ENCODE measurements at places on chromosomes 6 and 20. TPM values are rescaled to one million over a fixed set of nuclear protein-coding genes. Genes with fewer than 3 reads are reported as not detected.

TXLNB gene
- total RNA-seq = 0.13 TPM

MDFI gene
- total RNA-seq = 0.19 TPM

RFX6 gene
- not detected for total RNA-seq

PACRG gene
- 0.12 TPM for total RNA-seq

CBLN4 gene
- not detected for total RNA-seq

CNKSR3 gene
- 15.5 TPM for total RNA-seq

TUBE1 gene
- total RNA-seq = 20.3 TPM

TNNC2 gene
- 1.4 TPM for total RNA-seq

ACOT13 gene
- 9.9 TPM for total RNA-seq

GPSM3 gene
- 0.92 TPM for total RNA-seq

RGS19 gene
- total RNA-seq = 5.7 TPM

BEND6 gene
- 14.5 TPM for total RNA-seq

TRIM40 gene
- total RNA-seq = not detected

MYCT1 gene
- total RNA-seq = 3.7 TPM

PPP1R3G gene
- total RNA-seq = 1.2 TPM

WFDC6 gene
- not detected for total RNA-seq

ANKRD66 gene
- not detected for total RNA-seq

ABHD12 gene
- total RNA-seq = 30.2 TPM

XKR7 gene
- not detected for total RNA-seq

NDRG3 gene
- 36.2 TPM for total RNA-seq

AGPAT4 gene
- 10.1 TPM for total RNA-seq

GSTA1 gene
- not detected for total RNA-seq

GUCA1A gene
- not detected for total RNA-seq

SLC13A3 gene
- 1.5 TPM for total RNA-seq

ERVFRD-1 gene
- total RNA-seq = not detected

C6orf62 gene
- 83.8 TPM for total RNA-seq

EDN1 gene
- 5.2 TPM for total RNA-seq

RAET1G gene
- total RNA-seq = 2.6 TPM

KCNB1 gene
- total RNA-seq = under 0.01 TPM

ARMH2 gene
- total RNA-seq = not detected

VARS1 gene
- total RNA-seq = 48.4 TPM

SYCP2 gene
- total RNA-seq = 0.99 TPM

ARMC2 gene
- 1.9 TPM for total RNA-seq

LY6G6F gene
- not detected for total RNA-seq

HUS1B gene
- 0.66 TPM for total RNA-seq

LYRM2 gene
- total RNA-seq = 22.6 TPM
